ENCODE measurements at places on chromosomes 6 and 20.

DNA sequence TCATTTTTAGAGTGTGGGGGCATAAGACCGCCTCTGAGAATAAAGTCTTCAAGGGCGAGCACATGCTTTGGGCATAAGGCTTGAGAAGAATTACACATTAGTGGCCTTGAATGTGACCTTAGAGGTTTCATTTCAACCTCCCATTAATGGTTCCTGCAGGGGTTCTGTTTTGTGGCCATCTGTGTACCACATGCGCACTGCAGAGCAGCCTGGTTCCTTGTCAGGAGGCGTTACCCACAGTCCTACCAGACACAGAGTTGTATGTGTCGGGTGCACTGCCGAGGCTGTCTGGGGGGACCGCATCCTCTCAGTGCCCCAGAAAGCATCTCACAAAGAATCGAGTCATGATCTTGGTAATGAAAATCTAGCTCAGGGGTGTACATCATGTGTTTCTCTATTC, 115.7 kb downstream of the B3GAT2 start:
- DNase-seq, result no peak

DNA sequence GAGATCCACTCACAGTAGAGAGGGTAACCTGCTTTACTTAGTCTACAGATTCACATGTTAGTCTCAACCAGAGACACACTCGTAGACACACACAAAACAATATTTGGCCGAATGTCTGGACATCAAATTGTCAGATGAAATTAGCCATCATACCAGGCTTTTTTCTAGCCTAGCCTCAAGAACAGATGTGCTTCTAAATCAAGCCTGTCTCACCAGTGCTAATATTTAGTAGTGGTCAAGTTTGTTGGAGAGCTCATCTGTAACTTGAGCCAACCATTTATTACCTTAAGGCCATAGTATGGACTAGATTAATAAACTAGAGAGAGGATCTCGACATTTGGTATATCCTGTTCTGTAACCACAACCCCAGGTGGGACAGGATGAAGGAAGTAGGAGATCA, 1118.8 kb upstream of the MAP3K7 start:
- DNase-seq, result no peak

- no peak for DNase-seq
Measured at GRCh38 chr6:53010504-53010903, 15.4 kb upstream of the GSTA4 start.

DNA sequence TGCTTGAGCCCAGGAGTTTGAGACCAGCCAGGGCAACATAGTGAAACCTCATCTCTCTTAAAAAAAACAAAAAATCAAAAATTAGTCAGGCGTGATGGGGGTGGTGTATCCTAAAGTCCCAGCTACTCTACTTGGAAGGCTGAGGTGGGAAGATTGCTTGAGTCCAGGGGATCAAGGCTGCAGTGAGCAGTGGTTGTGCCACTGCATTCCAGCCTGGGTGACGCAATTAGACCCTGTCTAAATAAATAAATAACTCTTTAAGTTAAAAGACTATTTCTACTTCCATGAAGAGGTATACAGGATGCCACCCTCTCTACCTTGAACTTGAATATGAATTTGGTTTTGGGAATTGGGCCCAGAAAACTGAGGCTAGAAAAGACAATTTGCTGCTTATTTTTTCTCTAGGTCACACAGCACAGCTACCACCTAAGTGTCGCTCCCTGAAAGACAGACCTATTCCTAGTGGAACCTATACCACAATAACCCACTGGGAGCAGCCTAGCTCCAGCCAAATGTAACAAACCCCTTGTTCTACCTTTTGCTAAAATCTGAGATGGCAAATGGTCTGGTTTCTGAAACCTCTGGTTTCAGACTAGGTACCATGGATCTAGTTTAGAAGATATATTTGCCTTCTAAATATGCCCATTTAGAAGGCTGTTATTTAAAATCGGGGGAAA, 35.2 kb downstream of the HMGCLL1 start:
- DNase-seq, result no peak

- DNase-seq, result no peak
Measured at GRCh38 chr6:94394822-94395221, 975.5 kb upstream of the EPHA7 start.

- no peak for DNase-seq
Measured at GRCh38 chr20:39946053-39946810, 742.8 kb downstream of the MAFB start.

GRCh38 chr20:14488756-14489479, 151.5 kb upstream of the FLRT3 start:
- no peak for DNase-seq

DNA sequence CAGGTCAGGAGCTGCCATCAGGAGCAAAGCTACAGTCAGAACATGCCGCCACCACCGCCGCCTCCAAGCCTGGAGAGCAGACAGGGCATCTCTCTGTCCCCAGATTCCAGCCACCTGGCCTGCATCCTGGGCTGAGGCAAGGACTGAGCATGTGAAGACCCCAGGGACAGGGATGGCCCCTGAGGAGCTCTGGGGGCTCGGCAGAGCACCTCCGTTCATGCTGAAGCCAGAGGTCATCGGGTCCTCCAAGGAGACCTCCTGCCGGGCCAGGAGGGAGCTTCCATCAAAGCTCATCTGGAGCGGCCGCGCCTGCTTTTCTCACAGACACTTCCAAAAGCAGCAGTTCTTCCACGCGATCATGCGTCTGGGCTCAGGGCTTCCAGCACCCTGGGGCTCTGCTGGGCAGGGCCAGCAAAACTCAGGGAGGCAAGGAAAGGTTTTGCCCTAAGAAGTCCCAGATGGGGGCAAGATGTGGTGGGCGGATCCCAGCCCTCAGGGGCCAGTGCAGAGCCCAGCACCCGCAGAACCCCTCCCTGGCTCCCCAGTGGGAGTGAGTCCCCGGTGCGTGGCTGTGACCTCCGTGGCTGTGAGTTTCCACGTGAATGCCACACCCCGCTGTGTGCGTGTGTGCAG, 138.4 kb downstream of the TAF4 start:
- DNase-seq, result no peak

- DNase-seq, result peak; percentile 53
Measured at GRCh38 chr6:33192671-33193602, 670 bp upstream of the COL11A2 start.

GRCh38 chr6:19994909-19995308, 157.7 kb downstream of the ID4 start:
- no peak for DNase-seq

DNA sequence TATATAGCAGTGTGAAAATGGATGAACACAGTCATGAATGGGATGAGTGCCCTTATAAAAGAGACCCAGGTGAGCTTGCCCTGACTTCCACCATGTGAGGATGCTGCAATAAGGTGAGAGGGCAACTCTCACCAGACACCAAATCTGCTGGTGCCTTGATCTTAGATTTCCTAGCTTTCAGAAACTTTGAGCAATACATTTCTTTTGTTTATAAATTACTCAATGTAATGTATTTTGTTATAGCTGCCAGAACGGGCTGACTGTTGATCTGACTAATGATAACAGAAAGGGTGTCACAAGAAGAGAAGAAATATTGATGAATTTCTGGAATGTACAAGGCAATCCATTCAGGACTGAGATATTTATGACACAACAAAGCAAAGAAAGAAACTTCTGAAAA, 180.5 kb downstream of the MCHR2 start:
- DNase-seq, result no peak

DNA sequence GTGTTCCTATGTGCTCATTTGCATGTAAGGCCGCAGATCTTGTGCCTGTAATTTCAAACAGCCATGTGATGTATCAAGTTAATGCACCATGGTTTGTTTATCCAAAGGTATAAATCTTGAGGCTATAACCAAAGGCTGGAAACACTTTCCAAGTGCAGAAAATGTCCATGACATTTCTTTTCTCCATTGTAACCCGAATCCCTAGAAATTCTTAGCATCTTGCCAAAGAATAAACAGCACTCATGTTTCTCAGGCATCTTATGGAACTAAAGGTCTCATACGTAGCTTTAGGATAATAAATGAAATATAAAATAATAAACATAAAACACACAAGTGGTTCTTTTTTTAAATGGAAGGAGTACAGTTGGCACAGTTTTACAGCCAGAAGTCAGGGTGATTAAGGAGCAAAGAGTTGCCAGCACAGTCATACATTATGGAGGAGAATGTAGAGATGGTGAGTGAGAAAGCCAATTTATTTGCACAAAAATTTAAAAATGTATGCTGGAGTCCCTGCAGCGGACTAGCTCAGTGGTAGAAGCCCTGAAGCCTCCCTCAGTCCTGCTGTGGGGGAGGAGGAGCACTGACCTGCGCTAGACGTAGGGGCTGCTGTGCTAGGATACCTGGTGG, 18.0 kb downstream of the CDH26 start:
- no peak for DNase-seq

DNA sequence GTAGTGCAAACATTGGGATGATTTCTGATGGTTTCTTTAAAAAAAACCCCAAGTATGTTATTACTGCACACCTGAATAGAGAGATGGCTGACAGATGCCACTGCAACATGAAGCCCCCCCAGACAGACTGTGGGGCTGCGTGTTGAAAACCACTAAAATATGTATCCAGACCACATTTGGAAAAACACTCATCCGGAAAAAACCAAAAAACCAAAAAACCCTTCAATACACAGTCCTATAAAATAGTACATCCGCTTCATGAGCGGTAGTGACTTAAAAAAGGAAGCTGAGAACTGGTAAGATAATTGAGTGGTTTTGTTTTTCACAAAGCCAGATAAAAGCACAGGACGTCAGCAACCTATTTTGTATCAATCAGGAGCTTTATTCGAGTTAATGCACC, 47.1 kb upstream of the EDN3 start:
- no peak for DNase-seq

DNA sequence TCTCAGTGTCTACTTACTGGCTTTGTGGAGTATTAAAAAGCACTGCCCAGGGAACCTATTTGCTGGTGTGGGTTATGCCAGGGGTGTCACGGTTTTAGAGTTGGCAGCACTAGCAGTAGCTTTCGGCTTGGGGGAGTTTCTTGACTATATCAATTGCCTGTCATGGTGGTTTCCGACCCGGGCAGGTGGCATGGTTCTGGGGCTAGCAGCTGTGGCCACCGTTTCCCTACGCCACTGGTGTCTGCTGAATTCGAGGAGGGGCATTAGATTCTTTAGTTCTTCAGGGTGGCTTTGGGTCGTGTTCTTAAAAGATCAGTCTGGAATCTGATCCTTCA, 55.6 kb upstream of the FOXC1 start:
- DNase-seq, result no peak

DNA sequence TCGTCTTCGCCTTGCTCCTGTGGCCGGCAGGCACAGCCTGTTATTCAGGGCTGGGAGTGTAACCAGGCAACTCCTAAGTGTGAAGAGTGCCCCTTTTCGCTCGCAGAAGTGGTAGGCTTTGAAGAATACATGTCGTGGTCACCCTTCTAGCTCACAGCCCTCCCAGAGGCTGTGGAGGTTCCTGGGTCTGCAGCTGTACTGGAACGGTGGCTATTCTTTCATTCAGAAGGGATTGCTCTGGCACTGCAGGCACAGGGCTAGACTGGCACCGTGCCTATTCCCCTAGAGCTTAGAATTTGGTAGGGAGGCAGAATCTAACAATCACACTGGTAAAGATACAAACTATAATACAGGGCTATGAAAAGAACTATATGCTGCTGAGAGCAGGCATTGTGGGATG, 1.1 kb upstream of the SRSF12 start:
- no peak for DNase-seq

DNA sequence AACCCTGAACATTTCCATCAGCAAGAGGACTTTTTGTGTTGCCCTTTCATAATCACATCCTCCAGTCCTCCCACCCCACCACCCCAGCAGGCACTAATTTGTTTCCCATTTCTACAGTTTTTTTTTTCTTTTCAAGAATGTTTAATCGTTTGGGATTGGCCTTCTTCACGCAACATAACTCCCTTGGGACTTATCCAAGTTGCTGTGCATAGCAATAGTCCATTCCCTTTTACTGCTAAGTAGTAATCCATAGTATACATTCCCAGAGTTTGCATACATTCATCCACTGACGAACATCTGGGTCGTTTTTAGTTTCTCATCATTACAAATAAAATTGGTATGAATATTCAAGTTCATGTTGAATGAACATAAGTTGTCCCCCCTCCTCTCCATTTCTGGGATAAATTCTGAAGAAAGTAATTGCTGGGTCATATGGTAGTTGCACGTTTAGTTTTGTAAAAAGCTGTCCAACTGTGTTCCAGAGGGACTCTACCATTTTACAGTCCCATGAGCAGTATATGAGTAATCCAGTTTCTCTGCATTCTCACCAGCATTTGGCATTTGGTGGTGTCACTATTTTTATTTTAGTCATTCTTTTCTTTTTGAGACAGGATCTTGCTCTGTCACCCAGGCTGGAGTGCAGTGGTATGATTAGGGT, 90.8 kb downstream of the DOK5 start:
- DNase-seq, result no peak

GRCh38 chr6:170140129-170140528, 150.7 kb downstream of the DLL1 start:
- no peak for DNase-seq

Measured in heart right ventricle (tissue), 16 donors.